ENCODE measurements at places on chromosomes 3 and 15. TPM values are rescaled to one million over a fixed set of nuclear protein-coding genes. Genes with fewer than 3 reads are reported as not detected.

PTH1R gene
- total RNA-seq = 0.85 TPM

SNX22 gene
- 0.23 TPM for total RNA-seq

TMEM108 gene
- total RNA-seq = 0.23 TPM

ANP32A gene
- total RNA-seq = 119 TPM

NLGN1 gene
- 2.6 TPM for total RNA-seq
